ENCODE measurements at places on chromosomes 7 and 10. TPM values are rescaled to one million over a fixed set of nuclear protein-coding genes. Genes with fewer than 3 reads are reported as not detected.

The NEUROG3 gene
- not detected for total RNA-seq

The CLEC5A gene
- total RNA-seq: not detected

The JAKMIP3 gene
- 0.07 TPM for total RNA-seq

The FKBP9 gene
- 144 TPM for total RNA-seq

The ADCYAP1R1 gene
- 0.46 TPM for total RNA-seq

The NUTM2A gene
- 0.07 TPM for total RNA-seq

The LIPJ gene
- not detected for total RNA-seq

The GPR37 gene
- 8.1 TPM for total RNA-seq
